ENCODE measurements at places on chromosomes 6 and 20. TPM values are rescaled to one million over a fixed set of nuclear protein-coding genes. Genes with fewer than 3 reads are reported as not detected.

DNA sequence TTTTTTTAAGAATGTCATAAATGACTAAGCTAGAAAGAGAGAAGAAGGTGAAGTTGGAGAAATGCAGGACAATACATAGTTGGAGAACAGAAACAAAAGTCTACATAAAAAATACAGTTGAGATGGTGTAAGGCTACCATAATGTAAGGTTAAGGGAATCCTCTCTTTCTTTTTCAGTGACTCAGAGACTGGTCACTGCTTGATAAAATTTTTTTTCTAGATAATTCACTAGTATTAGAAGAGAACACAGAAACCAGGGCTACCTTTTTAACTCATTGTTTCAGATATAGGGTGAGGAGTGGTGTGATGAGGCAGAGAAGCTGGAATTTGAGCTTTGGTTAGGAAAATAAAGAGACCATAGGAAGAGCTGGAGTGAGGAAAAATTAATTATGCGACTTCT is 18.2 kb upstream of the EDN1 start:
- H3K27me3 ChIP-seq: no peaks in the 10 kb centered on the region
- H3K27ac ChIP-seq: no peak overlapping the region
- DNase-seq: no peak
- no peak overlapping the region for H3K4me3 ChIP-seq
- H3K4me1 ChIP-seq: no peaks in the 10 kb centered on the region

DNA sequence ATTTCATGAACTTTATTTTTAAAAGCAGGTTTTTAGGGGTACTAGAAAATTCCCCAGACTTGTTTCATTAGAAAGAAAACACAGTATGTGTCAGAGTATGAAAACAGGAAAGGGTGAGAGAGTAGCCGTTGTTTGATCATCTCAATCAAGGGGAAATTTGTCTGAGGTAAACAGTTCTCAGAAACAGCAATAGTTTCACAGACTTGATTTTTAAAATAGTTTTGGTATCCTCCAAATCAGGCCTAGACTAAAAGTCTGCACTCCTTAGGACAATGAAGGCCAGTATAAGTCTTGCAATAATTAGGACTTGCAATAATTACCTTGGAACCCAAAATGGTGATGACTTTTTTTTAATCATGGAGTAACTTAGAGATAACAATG is 176.6 kb upstream of the TAB2 start:
- H3K36me3 ChIP-seq: no peaks in the 10 kb centered on the region
- no peak for DNase-seq
- no peaks in the 10 kb centered on the region for H3K27me3 ChIP-seq
- no peaks in the 10 kb centered on the region for H3K4me1 ChIP-seq
- no peak overlapping the region for H3K27ac ChIP-seq
- H3K4me3 ChIP-seq: no peak overlapping the region

DNA sequence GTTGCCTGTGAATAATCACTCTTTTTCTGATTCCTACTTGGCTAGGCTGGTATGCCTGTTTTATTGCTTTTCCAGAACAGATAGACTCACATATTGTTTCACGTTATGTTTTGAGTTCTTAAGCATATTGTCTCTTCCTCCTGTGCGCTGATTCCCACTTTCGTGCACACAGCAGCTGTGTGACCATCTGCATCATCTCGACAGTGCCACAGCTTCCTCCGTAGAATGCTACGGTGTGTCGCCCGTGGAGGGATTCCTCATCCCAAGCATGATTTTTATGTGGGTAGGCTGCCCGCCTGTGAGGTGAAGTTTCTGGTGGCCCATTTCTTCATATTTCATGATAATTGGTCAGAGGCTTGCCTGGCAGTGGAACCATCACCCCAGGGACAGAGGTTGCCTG is 31.8 kb downstream of the PLCB4 start:
- H3K27me3 ChIP-seq: no peaks in the 10 kb centered on the region
- H3K36me3 ChIP-seq: no peaks in the 10 kb centered on the region
- no peaks in the 10 kb centered on the region for H3K4me1 ChIP-seq

GRCh38 chr20:63501818-63502670 is 3.2 kb upstream of the EEF1A2 start:
- H3K27ac ChIP-seq: no peak overlapping the region
- H3K4me3 ChIP-seq: no peak overlapping the region
- DNase-seq: no peak
- H3K36me3 ChIP-seq: no peaks in the 10 kb centered on the region

Gene ZSCAN23
- total RNA-seq: 0.63 TPM

Gene ADGRF4
- total RNA-seq: not detected

- peaks cover 35% of the 10 kb centered on the region for H3K36me3 ChIP-seq
- H3K27ac ChIP-seq: no peak overlapping the region
- no peaks in the 10 kb centered on the region for H3K27me3 ChIP-seq
- H3K4me3 ChIP-seq: no peak overlapping the region
These were observed 5.6 kb downstream of the FBXO9 start for GRCh38 chr6:53070806-53071205.

GRCh38 chr6:130752267-130752666 is 74.9 kb upstream of the SMLR1 start:
- H3K4me3 ChIP-seq: no peak overlapping the region
- H3K27me3 ChIP-seq: no peaks in the 10 kb centered on the region
- H3K4me1 ChIP-seq: no peaks in the 10 kb centered on the region
- no peak for DNase-seq
- no peak overlapping the region for H3K27ac ChIP-seq

Gene PPP2R5D
- 13.8 TPM for total RNA-seq

Gene MEI4
- 1.1 TPM for total RNA-seq

GRCh38 chr6:138486249-138487101 is 12.8 kb downstream of the NHSL1 start:
- no peaks in the 10 kb centered on the region for H3K27me3 ChIP-seq
- peaks cover 5% of the 10 kb centered on the region for H3K4me1 ChIP-seq
- no peaks in the 10 kb centered on the region for H3K36me3 ChIP-seq
- DNase-seq: no peak

GRCh38 chr6:153840039-153840850 is 198.8 kb upstream of the OPRM1 start:
- H3K36me3 ChIP-seq: no peaks in the 10 kb centered on the region
- no peaks in the 10 kb centered on the region for H3K4me1 ChIP-seq
- no peak overlapping the region for H3K4me3 ChIP-seq
- H3K27ac ChIP-seq: no peak overlapping the region

GRCh38 chr6:25056130-25056529 is 120.4 kb upstream of the RIPOR2 start:
- H3K27me3 ChIP-seq: no peaks in the 10 kb centered on the region
- no peak for DNase-seq
- no peak overlapping the region for H3K4me3 ChIP-seq

DNA sequence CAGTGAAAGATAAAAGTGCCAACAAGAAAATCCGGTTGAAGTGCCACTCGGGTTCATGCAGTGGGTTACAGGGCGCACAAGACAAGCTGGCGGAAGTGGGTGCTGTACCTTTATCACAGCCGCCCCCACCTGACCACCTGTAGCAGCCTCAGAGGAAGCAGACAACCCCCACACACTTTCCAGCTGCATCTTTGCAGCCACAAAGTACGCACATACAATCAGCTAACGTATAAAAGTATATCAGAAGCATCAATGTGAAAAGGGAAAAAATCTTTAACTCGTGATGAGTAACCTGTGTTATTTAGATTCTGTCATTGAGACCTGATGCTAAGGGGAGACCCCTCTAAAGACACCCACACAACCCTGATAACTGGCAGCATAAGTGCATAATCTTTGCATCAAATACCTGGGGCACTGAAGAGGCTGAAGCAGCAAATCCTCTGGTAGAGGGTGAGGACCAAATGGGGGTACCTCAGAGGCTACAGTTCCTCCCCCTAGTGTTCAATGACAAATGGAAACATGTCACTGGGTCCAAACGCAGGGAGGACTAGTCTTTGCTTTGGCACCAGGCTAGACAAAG is 22.1 kb downstream of the BACH2 start:
- H3K4me3 ChIP-seq: no peak overlapping the region
- no peak for DNase-seq
- no peak overlapping the region for H3K27ac ChIP-seq
- H3K4me1 ChIP-seq: no peaks in the 10 kb centered on the region

Gene GGTLC1
- not detected for total RNA-seq

- H3K36me3 ChIP-seq: no peaks in the 10 kb centered on the region
- no peak overlapping the region for H3K4me3 ChIP-seq
- H3K4me1 ChIP-seq: no peaks in the 10 kb centered on the region
- no peak for DNase-seq
- no peaks in the 10 kb centered on the region for H3K27me3 ChIP-seq
These were observed 74.0 kb downstream of the PPP1R3G start for GRCh38 chr6:5159162-5159561.

Gene TNFRSF6B
- 0.62 TPM for total RNA-seq

GRCh38 chr20:13418263-13419229 is 197.5 kb downstream of the ISM1 start:
- no peaks in the 10 kb centered on the region for H3K36me3 ChIP-seq
- H3K27ac ChIP-seq: no peak overlapping the region
- no peaks in the 10 kb centered on the region for H3K27me3 ChIP-seq
- no peak for DNase-seq
- H3K4me3 ChIP-seq: no peak overlapping the region

GRCh38 chr20:24867556-24867955 is 81.5 kb upstream of the CST7 start:
- no peak for DNase-seq
- no peak overlapping the region for H3K27ac ChIP-seq
- no peak overlapping the region for H3K4me3 ChIP-seq
- no peaks in the 10 kb centered on the region for H3K27me3 ChIP-seq
- H3K4me1 ChIP-seq: no peaks in the 10 kb centered on the region

Gene SPTLC3
- 24.8 TPM for total RNA-seq

GRCh38 chr6:11656491-11656890 is 118.9 kb downstream of the TMEM170B start:
- peaks cover 12% of the 10 kb centered on the region for H3K4me1 ChIP-seq
- H3K27me3 ChIP-seq: no peaks in the 10 kb centered on the region
- no peaks in the 10 kb centered on the region for H3K36me3 ChIP-seq
- no peak overlapping the region for H3K4me3 ChIP-seq
- no peak for DNase-seq
- no peak overlapping the region for H3K27ac ChIP-seq

Gene DDX43
- not detected for total RNA-seq

- H3K4me3 ChIP-seq: no peak overlapping the region
- H3K27ac ChIP-seq: peak overlapping the region; percentile 59
- H3K36me3 ChIP-seq: no peaks in the 10 kb centered on the region
- no peaks in the 10 kb centered on the region for H3K27me3 ChIP-seq
- DNase-seq: no peak
These were observed 35.9 kb upstream of the PIM1 start for GRCh38 chr6:37134036-37134395.

DNA sequence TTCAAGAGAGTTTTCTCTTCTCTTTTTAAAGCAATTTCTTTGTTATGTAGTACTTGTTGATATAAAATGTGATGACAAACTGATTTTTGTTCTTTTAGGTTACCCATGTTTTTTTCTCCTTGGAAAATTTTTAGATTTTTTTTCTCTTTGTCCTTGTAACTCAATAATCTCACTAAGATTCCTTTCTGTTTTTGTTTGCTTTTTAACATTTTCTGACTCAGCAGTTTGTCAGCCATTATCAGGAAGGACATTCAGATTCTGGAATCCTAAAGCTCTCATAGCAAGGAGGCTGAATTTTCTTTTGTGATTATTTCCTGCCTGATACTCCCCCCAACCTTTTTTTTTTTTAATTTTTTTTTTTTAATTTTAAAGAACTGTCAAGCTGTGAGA is 75.2 kb upstream of the CITED2 start:
- no peak overlapping the region for H3K27ac ChIP-seq
- no peak for DNase-seq
- no peak overlapping the region for H3K4me3 ChIP-seq
- H3K36me3 ChIP-seq: no peaks in the 10 kb centered on the region

DNA sequence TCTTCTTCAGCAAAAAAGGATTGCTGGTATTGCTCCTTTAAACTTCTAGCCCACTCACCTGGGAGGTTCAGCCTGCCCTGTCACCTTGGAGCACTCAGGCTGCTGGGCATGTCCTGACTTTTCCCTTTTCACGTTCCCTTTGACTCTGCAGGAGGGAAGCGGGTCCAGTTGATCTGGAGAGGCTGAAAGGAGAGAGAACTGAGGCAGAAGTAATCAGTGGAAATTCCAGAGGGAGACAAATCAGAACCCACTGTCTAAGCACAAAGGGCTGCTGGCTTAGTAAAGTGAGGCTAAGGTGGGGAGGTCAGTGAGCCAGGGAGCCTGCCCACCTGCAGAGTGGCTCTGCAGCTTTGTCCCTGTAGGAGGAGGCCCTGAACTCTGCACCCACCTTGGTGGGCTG is 9.7 kb upstream of the SYNDIG1 start:
- H3K4me3 ChIP-seq: no peak overlapping the region
- DNase-seq: no peak
- no peaks in the 10 kb centered on the region for H3K27me3 ChIP-seq
- no peaks in the 10 kb centered on the region for H3K4me1 ChIP-seq

Gene WFDC10B
- not detected for total RNA-seq

DNA sequence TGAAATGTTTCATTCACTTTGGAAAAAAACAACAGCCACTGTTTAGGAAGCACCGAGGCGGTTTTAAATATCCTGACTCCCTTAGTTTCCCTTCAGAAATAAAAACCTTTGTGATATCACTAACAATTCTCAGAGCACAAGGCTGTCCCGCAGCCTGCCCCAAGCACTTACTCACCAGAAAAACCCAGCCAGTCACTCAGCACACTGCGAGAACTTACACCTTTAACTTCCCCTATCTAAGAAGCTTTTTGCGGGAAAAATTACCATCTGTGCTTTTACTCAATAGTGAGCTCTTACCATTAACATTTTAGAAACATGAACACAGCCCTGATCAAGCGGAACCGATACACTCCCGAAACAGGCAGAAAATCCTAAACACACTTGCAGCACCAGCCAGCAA is 9.3 kb downstream of the ZBTB46 start:
- no peak overlapping the region for H3K27ac ChIP-seq
- no peak for DNase-seq
- no peaks in the 10 kb centered on the region for H3K27me3 ChIP-seq
- no peak overlapping the region for H3K4me3 ChIP-seq

GRCh38 chr6:149129371-149130077 is 188.0 kb upstream of the TAB2 start:
- no peak overlapping the region for H3K27ac ChIP-seq
- no peak overlapping the region for H3K4me3 ChIP-seq
- no peaks in the 10 kb centered on the region for H3K27me3 ChIP-seq

Data from right lobe of liver (tissue), 6 donors.